ENCODE measurements at places on chromosomes 2 and 18.

DNA sequence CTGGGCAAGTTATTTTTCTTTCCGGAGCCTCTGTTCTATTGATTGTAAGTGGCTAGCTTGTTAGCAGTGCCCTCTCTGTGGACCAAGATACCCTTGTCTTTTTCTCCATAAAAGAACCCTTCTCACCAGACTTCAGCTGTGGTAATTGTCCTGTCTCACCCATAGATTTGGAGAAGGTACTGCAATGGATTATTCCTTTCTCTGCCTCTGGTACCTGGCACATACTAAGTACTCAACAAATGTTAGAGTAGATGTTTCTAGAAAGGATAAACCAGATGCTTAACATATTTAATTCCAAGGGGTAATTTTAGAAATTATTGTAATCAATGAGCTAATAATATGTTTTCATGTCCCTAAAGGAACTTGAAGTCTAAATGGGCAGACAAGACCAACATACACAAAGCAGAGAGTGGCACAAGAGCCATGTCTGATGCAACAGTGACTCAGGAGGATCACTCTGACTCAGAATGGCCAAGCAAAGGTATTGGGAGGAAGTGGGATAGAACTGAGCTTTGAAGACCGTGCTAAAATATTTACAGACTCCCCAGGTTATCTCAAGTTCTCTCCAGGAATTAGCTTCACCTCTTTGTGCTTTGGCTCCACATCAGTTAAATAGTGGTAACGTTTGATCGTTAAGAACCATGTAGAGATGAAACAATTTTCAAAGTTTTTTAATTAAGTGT lies 129.7 kb upstream of the OSR1 start:
- DNase-seq: no peak

DNA sequence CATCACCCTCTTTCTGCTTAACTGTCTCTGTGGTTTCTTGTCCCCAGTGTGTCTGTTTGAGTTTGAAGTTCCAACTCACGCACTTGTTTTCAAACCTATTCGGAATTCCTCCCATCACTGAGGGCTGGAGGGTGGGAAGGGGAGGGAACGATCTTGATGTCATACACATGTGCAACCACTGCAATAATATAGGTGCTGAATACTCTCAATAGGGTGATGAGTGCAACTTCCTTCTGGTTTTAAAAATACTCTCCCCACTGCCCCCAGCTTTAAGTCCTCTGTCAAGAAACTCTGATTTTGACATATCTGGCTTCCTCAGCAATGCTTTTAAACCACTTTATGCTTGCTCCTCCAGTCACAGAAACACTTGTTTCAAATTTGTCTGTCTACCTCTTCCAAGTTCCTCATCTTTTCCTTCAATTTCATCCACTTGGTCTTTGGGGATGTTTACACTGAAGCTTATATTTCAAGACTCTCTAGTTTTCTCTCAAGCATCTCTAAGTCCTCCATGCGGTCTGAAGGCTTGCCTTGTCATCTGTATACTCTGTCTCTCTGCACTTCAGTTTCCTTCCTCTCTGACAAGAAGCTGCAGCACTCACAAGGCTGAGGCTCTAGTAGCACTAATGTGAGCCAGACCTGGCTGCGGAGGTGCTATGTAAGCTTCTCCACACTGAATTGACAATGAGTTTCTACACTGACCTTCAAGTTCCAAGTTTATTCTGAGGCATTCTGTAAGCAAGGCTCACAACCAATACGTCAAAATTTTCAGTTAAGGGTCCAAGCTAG lies 422.3 kb downstream of the ZEB2 start:
- no peak for DNase-seq

- DNase-seq: no peak
Measured at GRCh38 chr2:158795195-158795924, at the start of gene DAPL1. TSS of gene DAPL1 (plus strand) at chr2:158795317. CDS start at chr2:158795373, 56 bp downstream.

GRCh38 chr2:147030966-147031720 lies 813.7 kb upstream of the ACVR2A start:
- no peak for DNase-seq

GRCh38 chr18:45725336-45725735 lies 1.4 kb downstream of the SLC14A1 start:
- DNase-seq: no peak

DNA sequence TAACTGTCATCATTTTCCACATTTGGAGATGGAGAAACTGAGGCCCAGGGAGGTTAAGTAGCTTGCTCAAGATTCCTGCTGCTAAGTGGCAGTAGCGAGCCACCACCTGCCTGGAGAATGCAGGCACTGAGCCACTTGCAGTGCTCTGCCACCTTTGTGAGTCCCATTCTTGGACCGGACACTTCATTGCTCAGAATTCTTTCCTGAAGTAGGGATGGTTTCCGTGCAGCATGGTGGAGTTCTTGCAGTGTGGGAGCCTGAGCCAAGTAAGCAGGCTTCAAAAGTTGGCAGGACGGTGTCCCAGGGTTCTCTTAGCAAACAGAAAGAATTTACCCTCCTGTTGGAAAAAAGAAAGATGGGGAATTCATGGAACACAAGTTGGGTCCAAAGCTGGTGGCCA lies 115.0 kb upstream of the MMADHC start:
- DNase-seq: no peak

GRCh38 chr2:216492597-216493333 lies 5.9 kb upstream of the RPL37A start:
- DNase-seq: no peak

DNA sequence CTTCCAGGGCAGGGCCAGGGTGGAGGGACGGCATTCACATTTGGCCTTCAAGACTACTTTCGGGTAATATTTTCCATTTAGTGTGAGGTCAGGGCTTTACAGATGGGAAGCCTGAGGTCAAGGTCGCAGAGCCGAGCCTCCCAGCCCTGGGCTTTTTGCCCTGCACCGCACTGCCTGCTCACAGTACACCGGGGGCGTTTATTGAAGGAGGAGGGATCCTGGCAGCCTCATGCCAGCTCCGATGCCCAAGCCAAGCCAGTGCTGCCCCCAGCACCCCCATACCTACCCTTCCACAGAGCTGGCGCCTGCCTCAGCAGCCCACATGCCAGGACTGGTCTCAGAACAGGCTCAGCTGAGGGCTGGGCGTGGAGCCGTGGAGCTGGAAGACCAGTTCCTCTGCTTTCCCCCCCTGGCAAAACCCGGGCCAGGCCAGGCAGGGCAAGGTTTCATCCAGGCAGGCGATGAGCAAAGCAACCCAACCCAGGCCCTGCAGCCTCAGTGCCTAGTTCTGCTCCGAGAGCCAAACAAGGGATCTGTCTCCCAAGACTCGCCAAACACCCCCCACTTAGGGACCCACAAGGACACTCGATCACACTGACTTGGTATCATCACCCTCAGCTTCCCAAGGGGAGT lies 11.9 kb downstream of the SDC1 start:
- no peak for DNase-seq

DNA sequence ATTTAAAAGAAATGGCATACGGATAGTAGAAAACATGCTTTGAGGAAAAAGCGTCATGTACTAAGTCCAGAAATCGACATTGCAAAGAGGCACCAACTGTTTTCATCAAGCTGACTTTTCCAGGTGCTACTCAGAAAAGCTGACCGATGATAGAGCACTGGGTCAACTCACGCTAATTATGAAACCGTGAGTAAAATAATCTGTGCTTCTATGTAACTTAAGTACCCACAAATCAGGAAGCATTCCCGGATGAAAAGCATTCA lies 353 bp upstream of the NUP35 start:
- no peak for DNase-seq

DNA sequence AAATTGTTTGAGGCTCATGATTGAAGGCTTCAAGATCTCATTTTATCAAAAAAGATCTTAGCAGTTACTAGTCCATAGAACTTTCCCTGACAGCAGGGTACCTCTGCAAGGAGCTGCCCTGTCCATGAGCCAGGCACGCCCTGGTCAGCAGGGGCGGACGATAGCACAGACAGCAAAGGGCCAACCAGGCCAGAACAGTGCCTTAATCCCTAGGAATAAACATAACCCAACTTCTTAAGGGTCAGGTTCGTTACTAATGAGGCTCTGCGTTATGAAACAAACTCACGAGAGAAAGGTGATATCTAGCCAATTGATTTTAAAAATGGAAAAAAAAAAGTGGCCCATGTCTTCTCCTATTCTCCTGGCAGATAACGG lies 59.2 kb downstream of the BCL2 start:
- no peak for DNase-seq

DNA sequence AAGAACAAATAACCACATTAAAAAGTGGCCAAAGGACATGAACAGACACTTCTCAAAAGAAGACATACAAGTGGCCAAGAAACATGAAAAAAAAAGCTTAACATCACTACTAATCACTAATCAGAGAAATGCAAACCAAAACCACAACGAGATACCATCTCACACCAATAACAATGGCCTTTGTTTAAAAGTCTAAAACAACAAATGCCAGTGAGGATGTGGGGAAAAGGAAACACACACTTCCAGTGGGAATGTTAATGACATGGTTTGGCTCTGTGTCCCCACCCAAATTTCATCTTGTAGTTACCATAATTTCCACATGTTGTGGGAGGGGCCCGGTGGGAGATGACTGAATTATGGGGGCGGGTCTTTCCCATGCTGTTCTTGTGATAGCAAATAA lies 147.1 kb downstream of the GALNT1 start:
- no peak for DNase-seq

- no peak for DNase-seq
Measured at GRCh38 chr2:117481608-117482007, 332.9 kb upstream of the DDX18 start.

- no peak for DNase-seq
Measured at GRCh38 chr2:207308519-207309224, 142.9 kb upstream of the KLF7 start.

GRCh38 chr2:132811148-132811915 lies 141.3 kb upstream of the LYPD1 start:
- DNase-seq: no peak

DNA sequence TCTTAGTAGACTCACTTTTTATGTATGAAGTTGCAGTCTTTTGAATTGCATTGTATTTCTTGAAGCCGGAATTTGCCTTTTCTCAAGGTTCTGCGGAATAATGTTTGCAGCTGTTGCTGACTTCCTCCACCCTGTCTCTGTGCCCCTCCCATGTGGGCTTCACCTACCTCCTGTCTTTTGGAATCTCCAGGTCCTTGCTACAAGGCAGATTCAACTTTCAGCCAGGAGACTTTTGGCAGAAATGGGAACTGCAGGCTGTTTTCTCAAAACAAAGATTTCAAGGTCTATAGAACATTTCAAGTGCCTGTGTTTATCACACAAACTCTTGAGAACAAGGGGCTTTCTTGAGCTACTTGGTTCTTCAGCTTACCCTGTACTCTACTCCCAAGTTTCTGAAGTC lies 25.6 kb downstream of the ZNF236 start:
- DNase-seq: no peak

DNA sequence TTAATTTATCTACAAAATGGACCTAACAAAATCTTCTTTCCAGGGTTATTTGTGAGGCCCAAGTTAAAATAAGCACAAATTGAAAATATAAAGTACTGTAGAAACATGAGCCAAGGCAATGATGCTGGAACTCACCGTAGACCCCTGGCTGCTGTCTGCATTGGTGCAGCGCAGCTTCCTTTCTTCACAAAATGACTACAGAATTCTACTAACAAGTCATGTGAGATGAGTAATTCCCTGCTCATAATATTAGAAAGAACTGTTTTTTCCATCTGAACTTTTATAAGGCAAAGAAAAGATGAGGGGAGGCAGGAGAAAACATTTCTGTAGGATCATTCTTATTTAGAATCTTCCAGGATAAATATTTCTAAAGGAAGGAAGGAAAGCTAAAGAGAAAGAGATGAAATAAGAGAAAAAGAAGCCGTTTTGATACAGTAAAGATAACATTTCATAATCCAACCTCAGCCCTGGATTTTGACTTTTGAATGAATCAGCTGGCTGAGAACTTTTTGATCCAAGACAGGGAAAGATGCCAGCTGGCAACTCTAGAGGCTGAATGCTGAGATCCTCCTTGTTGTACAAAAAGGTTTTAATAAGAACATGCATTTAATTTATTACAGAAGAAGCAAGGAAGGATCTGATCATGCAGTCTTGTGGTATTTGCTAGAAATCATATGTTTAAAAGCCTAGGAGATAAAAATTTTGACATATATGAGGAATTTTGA lies 183.9 kb upstream of the KLHL14 start:
- no peak for DNase-seq

DNA sequence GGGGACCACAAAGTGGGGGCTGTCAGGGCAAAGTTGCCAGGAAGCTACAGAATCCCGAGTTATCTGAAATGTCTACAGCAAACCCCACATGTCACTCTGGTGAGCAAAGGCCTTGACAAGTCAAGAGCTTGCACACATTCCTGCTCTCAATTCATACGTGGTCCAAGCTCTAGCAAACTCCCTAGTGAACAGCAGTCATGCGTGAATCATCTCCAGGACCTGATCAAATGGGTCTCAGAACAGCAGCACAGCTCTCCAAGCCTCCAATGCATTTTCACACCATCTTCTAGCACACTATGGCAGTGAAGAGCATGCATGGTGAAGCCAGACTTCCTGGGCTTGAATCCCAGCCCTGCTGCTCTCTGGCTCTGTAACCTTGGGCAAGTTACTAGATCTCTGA lies 68.5 kb downstream of the MYO5B start:
- DNase-seq: no peak

DNA sequence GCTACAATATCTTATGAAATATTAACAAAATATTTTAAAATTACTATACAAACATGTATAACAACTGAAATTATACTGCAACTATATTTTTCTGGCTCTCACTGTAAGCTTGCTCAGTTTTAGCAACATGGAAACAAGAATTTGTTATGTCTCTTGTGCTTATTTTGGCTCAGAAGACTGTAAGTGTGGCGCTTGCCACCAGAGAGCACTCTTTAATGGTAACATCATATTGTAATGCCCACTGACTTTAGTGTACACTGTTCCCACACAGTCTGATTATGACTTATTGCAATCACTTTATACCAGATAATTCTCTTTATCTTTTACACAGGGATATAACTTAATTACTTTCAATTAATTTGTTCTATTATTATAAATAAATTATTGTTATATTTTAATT lies 1500.6 kb upstream of the TMEFF2 start:
- DNase-seq: no peak

DNA sequence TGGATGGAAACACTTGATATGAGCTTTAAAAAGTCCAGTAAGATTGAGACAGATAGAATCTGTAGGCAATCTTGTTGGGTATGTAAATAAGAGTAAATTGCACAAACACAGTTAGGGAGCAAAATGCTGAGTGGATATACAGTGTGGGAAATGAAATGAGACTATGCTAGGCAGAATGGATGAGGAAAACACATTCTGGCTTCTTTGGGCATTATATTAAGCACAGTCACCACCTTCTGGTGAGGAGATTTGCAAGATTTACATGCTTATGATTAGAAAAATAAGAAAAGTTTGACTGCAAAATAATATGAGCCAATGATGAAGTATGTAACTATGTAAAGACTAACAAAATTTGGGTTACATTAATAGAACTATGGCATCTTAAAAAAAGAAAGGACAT lies 2165.0 kb upstream of the CELF4 start:
- DNase-seq: no peak

- no peak for DNase-seq
Measured at GRCh38 chr2:106117882-106118684, 76.0 kb downstream of the UXS1 start.

GRCh38 chr2:46256563-46257142 lies 40.6 kb upstream of the EPAS1 start:
- no peak for DNase-seq
